Prostate gland (tissue), 2 donors: ENCODE measurements at places on chromosomes 16 and 17.

- no peak for DNase-seq
Measured at GRCh38 chr17:57939797-57940196, 15.4 kb downstream of the CUEDC1 start.

- DNase-seq, result no peak
Measured at GRCh38 chr16:2044541-2044940, 3.1 kb downstream of the NTHL1 start.

DNA sequence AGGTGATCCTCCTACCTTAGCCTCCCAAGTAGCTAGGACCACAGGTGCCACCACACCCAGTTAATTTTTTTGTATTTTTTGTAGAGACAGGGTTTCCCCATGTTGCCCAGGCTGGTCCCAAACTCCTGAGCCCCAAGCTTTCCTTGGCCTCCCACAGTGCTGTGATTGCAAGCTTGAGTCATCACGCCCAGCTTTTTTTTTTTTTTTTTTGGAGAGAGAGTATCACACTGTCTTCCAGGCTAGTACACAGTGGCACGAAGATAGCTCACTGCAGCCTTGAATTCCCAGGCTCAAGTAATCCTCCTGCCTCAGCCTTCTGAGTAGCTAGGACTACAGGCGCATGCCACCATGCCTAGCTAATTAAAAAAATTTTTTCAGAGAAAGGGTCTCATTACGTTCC is 27.2 kb downstream of the HEATR9 start:
- DNase-seq, result no peak

DNA sequence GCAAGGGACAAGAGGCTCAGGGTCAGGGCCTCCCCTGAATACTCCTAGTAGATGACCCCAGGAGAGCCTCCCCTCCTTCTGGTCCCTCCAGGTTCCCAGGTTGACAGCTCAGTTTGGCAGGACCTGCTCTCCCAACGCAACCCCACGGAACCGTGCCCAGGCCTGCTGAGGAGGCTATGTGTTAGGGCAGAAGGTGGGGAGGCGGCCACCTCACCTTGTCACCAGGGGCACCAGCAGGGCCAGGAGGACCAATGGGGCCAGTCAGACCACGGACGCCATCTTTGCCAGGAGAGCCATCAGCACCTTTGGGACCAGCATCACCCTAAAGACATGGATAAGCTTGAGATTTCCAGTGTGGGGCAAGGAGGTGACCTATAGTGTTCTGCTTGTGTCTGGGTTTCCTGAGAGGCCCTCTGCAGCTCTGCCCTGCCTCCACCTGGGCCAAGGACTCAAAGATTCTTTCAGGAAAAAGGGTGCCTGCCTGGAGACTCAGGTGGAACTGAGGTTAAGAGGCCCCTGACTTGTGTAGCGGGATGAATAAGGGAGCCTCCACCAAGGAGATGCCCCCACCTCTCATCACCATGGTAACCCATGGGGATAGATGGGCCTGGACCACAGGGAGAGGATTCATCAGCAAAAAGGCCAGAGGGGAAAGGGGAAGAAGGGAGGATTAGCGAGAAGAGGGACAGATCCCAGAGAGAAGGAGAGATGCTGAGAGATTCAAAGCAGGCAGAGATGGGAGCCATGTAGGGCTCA is 10.7 kb downstream of the COL1A1 start:
- DNase-seq, result no peak

DNA sequence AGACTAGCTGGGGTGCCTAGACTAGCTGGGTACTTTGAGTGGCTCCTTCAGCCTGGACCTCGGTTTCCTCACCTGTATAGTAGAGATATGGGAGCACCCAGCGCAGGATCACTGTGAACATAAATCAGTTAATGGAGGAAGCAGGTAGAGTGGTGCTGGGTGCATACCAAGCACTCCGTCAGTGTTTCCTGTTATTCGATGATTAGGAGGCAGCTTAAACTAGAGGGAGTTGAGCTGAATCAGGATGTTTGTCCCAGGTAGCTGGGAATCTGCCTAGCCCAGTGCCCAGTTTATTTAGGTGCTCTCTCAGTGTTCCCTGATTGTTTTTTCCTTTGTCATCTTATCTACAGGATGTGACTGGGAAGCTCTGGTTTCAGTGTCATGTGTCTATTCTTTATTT is 8.4 kb upstream of the TMEM235 start:
- no peak for DNase-seq

DNA sequence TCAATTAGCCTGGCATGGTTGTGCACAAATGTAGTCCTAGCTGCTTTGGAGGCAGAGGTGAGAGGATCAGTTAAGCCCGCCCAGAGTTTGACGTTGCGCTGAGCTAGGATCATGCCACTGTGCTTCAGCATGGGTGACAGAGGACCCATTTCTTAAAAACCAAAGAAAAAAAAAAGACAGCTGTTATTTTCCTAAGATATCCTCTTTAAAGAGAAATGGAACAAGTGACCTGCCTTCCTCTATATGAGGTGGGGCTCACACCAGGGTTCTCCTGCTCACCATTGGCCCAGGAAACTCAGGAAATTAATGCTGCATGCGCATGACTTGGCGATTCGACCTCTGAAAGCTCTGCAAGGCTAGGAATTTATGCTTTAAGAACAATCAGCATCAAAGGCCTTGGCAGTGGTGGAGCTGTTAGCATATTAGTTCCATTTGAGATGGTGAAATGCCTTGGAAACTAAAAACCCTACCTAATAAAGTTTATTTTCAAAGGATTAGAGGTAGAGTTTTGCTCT is 108.3 kb downstream of the RBFOX1 start:
- no peak for DNase-seq

GRCh38 chr17:57286399-57287105 is 30.2 kb downstream of the MSI2 start:
- DNase-seq, result no peak

DNA sequence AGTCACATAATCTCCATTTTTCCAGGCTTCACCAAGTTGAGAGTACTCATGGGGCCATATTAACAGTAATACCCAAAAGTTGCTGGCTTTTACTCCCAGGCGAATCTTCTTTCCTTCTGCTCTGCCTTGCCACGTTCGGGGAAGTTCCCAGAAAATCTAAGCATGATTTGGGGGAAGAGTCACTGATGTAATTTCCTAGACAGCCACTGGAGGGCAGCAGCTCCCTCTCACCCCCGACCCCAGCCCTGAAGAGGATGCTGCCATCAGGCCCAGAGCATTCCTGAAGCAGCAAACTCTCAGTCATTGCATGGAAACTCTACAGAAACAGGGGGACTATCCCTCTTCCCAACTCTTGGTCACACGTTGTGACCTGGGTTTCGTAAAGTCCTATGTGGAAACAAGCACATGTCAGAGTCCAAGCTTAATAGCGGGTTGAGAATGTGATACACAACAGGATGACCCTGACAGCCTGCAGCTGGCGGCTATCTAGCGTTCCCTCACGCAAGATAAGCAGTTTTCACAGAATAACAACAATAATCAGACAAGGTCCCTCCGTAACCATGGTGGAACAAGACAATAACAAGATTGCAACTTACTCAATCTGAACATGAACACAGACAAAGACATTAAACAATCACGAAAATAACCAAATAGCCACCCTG is 43.8 kb upstream of the DHX40 start:
- peak; percentile 8 for DNase-seq

- no peak for DNase-seq
Measured at GRCh38 chr17:78324391-78325075, 35.3 kb downstream of the SOCS3 start.

DNA sequence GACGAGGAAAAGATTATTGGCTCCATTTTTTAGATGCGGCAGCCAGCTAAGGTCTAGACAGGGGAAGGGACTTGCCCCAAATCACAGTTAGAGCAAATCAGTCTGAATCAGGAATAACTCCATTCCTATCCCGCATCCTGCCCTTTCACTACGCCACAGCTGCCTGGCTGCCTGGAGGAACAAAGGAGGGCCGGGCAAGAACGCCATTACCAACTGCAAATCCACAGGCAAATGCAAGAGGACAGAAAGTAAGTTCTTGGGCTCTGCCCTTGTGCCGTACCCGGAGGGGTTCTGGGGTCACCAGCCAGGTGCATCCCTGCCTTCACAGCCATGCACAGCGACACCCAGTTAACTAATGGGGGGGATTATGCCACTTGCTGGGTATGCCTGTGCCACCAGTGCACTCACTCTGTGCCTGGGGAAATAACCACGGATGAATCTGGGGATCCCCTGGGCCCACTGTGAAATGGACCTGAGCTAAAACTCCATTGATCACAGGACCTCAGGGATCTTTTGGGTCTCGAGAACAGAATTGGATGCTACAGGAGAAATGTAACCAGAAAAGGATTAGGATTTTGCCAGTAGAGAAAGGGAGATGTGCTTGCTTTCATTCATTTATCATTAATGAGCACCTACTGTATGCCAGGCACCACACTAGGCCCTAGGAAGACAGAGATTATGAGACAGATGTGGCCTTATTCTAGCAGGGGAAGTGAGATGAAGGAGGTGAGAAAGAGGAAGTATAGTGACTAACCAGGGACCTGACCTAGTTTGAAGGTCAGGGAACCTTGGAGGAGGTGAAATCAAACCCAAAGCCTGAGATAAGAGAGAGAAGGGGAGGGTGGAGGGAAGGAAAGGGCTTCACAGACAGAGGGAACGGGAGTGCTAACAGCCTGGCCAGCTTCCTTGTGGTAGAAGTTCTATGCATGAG is 17.7 kb downstream of the BCL7C start:
- DNase-seq, result no peak

GRCh38 chr16:19688396-19689024 is 29.5 kb downstream of the KNOP1 start:
- DNase-seq, result no peak

- DNase-seq, result no peak
Measured at GRCh38 chr17:42920106-42920900, 19.7 kb downstream of the G6PC1 start.

- DNase-seq, result no peak
Measured at GRCh38 chr17:82215095-82215971, 2.7 kb upstream of the CCDC57 start.
